ENCODE measurements at places on chromosomes 7 and 10.

DNA sequence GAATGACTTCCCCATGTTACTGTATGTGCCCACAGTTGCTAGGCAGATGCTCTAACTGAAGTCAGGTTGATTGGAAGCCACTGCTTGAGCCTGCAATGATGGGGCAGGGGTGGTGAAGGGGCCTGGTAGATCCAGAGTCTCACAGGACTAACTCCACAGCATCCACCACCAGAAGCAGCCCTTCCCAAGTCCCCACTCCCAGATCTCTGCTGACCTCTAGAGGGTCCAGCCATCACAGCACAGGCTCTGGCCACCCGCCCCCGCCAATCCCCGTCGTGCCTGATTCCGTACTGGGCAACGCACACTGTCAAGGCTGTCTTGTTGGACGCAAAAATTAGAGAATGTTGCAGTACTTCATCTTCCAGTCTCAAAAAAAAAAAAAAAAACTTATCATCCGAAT is 136.8 kb upstream of the PDE1C start:
- no peak for DNase-seq

- no peak for DNase-seq
These were observed 276.9 kb downstream of the GATA3 start for GRCh38 chr10:8331387-8331786.

- no peak for DNase-seq
These were observed 60.4 kb downstream of the C10orf105 start for GRCh38 chr10:71659111-71659634.

DNA sequence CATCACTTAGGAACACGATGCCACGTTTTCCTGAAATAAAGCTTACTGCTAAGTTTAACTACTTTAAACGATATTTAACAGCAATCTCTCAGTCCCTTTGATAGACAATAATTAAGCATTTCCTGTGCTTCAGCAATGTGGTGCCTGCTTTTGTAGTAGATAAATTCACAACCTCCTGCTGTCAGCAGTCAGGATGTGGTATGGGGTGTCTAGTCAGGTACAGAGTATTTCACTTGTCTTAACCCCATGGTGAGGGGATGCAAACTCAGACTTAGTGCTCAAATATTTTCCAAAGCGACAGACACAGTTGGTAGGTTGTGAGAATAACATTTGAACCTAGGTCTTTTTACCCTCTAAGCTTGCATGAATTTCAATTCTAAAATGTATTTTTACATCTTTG is 526.2 kb upstream of the PFKP start:
- DNase-seq, result no peak

DNA sequence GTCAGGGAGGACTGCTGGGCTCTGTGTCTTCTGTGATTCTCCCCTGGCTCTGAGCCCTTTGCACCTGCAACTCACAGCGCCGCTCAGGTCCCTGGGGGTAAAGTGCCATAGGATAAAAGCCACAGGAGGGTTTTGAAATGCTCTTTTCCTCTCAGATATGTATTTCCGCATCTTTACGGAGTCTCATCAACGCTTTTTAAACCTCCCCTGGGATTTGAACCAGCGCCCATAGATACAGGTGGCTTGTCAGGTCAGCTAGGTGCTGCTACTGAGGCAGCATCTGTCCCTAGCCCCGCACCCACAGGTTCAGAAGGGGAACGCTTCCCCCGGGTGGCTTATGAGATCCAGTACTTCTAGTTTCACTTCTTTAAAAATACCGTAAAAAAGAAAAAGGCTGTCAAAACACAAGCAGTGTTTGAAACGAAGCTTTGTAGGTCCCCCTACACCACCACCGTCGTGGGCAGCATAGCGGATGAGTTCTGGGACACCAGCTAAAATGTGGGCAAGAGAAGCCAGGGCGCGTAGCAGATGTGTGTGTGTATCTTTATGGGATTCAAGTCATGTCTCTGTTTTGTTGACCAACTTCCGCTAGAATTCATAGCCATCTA is 173.5 kb downstream of the CUX1 start:
- peak; percentile 57 for DNase-seq

- no peak for DNase-seq
These were observed 3.0 kb downstream of the SEMA4G start for GRCh38 chr10:100972115-100972903.

GRCh38 chr7:65971021-65971420 is 11.0 kb downstream of the GUSB start:
- no peak for DNase-seq

GRCh38 chr7:149569025-149569725 is 71.6 kb upstream of the ZNF746 start:
- no peak for DNase-seq

DNA sequence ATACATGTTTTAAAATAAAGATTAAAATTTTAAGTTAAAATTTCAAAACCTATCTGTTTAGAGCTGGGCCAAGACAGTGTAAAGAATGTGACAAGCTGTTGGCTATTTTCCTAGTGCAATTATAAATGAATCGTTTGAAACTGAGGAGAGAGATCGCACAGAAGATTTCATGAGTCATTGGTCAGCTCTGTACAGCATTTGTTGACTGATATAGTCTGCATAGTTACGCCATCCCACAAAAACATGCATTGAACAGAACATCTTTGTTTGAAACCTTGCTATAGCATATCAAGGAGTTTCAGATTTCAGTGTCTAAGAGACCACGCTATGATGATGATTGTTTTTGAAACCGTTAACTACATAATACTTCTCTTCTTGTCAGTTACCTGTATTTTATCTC is 1.3 kb upstream of the C10orf67 start:
- DNase-seq, result no peak

GRCh38 chr10:16699435-16700057 is 117.7 kb downstream of the RSU1 start:
- no peak for DNase-seq

DNA sequence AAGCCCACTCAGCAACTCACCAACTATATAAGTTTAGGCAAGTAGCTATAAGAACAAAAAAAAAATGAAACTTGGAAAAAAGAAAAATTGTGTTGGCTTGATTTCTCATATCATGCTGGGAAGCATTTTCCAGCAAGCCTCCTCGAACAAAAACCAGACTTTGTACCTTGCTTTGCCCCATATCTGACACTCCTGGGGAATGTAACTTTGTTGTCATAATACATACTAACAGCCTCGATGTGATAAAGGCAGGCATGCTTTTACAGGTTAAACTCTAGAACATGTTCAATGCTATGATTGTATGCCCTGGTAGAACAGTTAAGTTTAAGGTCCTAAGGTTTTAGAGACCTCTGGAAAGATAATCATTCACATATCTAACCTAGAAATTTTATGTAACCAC is 11.6 kb downstream of the CFAP43 start:
- no peak for DNase-seq

GRCh38 chr7:24197852-24198251 is 86.1 kb upstream of the NPY start:
- DNase-seq, result no peak

GRCh38 chr7:158285383-158285770 is 302.2 kb downstream of the PTPRN2 start:
- no peak for DNase-seq

GRCh38 chr10:58508316-58508715 is 4.4 kb upstream of the BICC1 start:
- DNase-seq, result no peak

DNA sequence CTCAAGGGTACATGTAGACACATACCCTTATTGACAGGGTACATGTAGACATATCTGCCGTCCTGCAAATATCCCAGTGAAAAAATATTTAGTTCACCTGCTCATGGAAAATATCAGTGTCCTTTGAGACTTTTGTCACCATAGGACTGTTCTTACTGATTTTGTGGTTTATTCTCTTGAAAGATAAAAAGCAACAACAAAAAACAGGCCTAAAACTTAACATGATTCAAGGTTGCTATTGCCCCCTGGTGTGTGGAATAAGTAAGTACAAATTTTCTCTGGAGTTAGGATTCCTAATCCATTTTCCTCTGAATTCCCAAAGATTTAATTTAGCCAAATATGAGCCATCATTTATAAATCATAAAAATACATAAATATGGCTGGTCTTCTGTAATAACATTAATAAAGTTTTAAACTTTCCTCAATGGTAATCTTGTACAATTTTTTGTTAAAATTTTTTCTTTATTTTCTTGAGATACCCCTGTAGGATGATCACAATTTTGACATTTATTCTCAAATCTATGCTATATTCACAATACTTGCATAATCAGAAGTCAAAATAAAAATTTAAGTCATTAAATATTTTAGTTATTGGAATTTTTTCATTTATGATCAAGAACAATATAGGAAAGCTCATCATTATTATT is 741.4 kb upstream of the POT1 start:
- peak; percentile 40 for DNase-seq

All from suppressor macrophage treated with lipopolysaccharide for 4 hours (primary cell).